ENCODE measurements at places on chromosomes 5 and 9. TPM values are rescaled to one million over a fixed set of nuclear protein-coding genes. Genes with fewer than 3 reads are reported as not detected.

ANKRD31 gene
- 0.75 TPM for polyA plus RNA-seq

CD180 gene
- 1.2 TPM for polyA plus RNA-seq

SKP1 gene
- polyA plus RNA-seq, result 942 TPM

ERMP1 gene
- polyA plus RNA-seq, result 13.4 TPM

KIF20A gene
- polyA plus RNA-seq, result 41.7 TPM

CTXN3 gene
- not detected for polyA plus RNA-seq

IFNA2 gene
- polyA plus RNA-seq, result not detected

LRRC19 gene
- 0.38 TPM for polyA plus RNA-seq

CATSPER3 gene
- 0.67 TPM for polyA plus RNA-seq

TESK1 gene
- polyA plus RNA-seq, result 35.2 TPM

RAI14 gene
- polyA plus RNA-seq, result 92.7 TPM

MOB3B gene
- polyA plus RNA-seq, result 22.1 TPM

SLC46A2 gene
- polyA plus RNA-seq, result 0.10 TPM

DIRAS2 gene
- 7.0 TPM for polyA plus RNA-seq

PRR16 gene
- polyA plus RNA-seq, result 2.2 TPM

FIBCD1 gene
- 0.36 TPM for polyA plus RNA-seq

FOXD1 gene
- polyA plus RNA-seq, result 18.0 TPM

FOXB2 gene
- polyA plus RNA-seq, result not detected

MYMK gene
- not detected for polyA plus RNA-seq

GPR21 gene
- polyA plus RNA-seq, result 0.32 TPM

TMEM174 gene
- 0.34 TPM for polyA plus RNA-seq

FAXDC2 gene
- 45.3 TPM for polyA plus RNA-seq

NR4A3 gene
- 0.53 TPM for polyA plus RNA-seq

HTR1A gene
- polyA plus RNA-seq, result not detected

FBP2 gene
- polyA plus RNA-seq, result 0.17 TPM

TTC23L gene
- polyA plus RNA-seq, result 2.7 TPM

KCNT1 gene
- polyA plus RNA-seq, result 0.20 TPM

C5orf63 gene
- 12.4 TPM for polyA plus RNA-seq

MED7 gene
- 27.5 TPM for polyA plus RNA-seq

ABLIM3 gene
- 2.8 TPM for polyA plus RNA-seq

CHMP5 gene
- 98.9 TPM for polyA plus RNA-seq
